Mesenteric fat pad (tissue), 1 donor: ENCODE measurements at places on chromosomes 5 and 9.

DNA sequence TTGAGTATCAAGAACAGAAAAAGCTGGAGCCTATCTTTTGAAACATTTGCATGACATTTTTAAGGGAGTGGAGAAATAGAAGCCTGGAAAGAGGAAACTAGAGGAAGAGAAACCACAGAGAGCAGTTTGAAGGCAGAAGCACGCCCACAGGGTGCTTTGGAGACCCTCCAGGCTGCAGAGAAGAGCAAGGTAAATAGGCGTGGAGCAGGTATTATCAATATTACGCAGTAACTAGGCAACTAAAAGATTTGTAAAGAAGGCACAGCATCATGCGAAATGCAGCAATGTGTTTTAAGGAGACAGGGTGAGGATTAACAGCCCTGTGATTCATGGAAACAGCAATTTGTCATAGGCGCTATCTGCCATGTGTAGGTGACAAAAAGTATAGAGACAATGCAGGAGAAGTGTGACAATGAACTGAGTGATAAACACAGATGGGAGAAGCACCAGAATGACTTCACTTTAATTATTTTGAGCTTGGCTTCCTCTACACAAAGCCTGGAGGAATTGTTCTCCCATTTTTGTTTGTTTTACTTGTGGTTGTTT lies 281.2 kb downstream of the BRINP1 start:
- DNase-seq, result no peak

GRCh38 chr5:161277011-161277410 lies 269.5 kb downstream of the GABRB2 start:
- no peak for DNase-seq

DNA sequence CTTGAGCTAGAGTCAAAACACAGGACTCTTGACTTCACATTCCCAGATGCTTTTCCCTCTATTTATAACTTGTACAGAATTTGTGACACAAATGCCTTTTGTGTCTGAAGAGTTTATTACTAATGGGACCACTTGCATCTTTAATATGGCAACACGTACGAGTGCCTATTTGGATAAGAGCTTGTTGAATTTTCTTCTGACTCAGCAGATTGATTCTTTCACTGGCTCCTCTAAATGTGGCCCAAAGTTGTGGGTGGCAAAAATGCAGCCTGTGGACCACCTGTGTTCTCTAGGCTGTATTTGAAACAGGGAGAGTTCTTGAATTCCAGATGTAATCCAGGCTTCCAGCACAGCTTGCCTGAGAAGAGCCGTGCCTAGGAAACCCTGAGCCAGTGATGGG lies 34.1 kb upstream of the ERCC6L2 start:
- DNase-seq, result no peak

- no peak for DNase-seq
Observed at GRCh38 chr5:159341906-159342310, 11.6 kb upstream of the IL12B start.

- DNase-seq, result no peak
Observed at GRCh38 chr9:83034026-83034425, 28.9 kb downstream of the RASEF start.
